ENCODE measurements at places on chromosomes 2 and 18.

DNA sequence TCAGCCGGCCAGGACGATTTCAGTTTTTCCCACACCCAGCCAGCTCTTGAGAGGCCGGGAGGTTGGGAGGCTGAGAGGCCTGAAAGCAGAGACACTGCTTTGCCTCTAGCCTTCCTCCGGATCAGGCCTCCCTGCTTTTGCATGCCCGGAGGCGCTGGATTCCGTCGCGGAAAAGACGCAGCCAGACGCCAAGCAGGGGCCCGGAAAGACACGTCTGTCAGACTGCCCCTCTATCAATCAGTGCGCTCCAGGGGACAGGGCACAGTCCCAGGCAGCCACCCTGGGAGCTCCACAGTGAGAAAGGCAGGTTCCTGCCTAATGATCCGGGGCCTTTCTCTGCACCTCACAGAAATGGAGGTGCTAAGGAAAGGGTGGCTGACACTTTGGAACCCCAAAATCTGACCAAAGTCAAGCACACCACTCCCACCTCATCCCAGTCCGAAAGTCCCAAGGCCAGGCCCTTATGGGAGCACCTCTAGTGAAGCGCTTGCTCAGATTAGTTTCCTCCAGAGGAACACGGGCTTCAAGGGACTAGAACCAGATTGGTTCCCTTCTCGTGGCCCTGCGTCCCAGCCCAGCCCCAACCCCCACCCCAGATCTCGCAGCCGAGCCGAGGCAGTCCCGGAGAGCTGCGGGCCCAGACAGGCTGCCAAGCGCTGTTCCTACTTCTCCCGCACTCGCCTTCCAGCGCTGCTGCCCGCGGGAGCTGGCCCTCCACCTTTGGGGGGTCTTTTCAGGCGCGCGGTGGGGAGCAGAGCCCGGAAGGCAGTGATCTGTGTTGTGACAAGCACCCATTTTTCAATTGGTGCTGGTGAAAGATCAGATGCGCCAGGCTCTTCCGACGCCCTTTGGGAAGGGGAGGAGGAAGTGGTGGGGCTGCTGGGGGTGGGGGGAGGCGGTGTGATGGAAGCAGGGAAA is 5.0 kb downstream of the DLX1 start:
- no peak for DNase-seq

DNA sequence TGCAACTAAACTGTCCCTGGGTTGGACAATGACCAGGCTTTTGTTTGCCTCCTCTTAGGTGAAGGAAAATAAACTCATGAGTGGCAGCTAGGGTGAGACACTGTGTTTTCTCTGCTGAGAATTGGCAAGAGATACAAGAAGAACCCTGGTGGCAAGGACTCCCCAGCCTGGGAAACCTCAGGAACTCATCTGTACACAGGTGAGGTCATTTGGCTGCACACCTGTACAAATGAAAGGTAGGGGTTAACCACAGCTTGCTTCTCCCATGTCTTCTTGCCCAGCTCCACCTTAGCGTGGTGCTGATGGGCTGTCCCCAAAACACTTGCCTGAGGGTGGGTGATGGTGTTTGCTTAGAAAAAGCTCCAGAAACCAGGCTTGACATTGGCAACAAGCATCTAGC is 97.2 kb upstream of the FAM136A start:
- DNase-seq, result no peak

GRCh38 chr2:131044075-131044756 is 49.0 kb downstream of the FAM168B start:
- DNase-seq, result no peak

DNA sequence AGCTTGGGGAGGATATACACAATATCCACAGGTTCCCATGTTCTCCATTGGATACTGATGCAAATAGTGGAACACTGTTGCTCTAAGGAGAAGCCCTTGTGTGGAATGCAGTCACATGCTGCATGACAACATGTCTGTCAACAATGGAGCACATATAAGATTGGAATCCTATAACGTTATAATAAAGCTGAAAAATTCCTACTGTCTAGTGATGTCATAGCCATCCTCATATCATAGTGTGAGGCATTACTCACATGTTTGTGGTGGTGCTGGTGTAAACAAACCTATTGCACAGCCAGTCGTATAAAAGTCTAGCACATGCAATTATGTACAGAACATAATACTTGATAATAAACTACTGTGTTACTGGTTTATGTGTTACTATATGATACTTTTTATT is 394.7 kb downstream of the FBXO15 start:
- DNase-seq, result no peak

DNA sequence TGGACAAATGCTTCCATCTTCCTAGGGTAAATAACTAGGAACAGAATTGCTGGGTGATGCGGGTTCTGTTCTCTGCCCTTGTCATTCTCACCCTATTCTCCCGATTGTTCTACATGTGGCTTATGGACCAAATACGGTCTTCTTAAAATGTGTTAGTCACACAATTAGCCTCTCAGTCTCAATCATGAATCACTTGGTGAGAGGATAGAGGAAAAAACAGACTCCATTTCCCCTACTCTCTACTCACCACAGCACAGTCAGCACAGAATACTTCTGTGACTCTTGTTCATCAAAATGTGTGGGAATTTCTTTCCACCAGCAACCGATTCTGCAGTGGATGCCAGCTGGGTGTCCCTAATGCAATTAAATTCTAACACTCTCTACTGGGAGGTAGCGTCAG is 125.2 kb downstream of the SH3BP4 start:
- DNase-seq, result peak; percentile 31

- no peak for DNase-seq
These were observed 100.7 kb upstream of the TAF1B start for GRCh38 chr2:9742601-9743000.

- DNase-seq, result peak; percentile 98
These were observed 136.3 kb upstream of the SLC39A10 start for GRCh38 chr2:195520671-195521155.

DNA sequence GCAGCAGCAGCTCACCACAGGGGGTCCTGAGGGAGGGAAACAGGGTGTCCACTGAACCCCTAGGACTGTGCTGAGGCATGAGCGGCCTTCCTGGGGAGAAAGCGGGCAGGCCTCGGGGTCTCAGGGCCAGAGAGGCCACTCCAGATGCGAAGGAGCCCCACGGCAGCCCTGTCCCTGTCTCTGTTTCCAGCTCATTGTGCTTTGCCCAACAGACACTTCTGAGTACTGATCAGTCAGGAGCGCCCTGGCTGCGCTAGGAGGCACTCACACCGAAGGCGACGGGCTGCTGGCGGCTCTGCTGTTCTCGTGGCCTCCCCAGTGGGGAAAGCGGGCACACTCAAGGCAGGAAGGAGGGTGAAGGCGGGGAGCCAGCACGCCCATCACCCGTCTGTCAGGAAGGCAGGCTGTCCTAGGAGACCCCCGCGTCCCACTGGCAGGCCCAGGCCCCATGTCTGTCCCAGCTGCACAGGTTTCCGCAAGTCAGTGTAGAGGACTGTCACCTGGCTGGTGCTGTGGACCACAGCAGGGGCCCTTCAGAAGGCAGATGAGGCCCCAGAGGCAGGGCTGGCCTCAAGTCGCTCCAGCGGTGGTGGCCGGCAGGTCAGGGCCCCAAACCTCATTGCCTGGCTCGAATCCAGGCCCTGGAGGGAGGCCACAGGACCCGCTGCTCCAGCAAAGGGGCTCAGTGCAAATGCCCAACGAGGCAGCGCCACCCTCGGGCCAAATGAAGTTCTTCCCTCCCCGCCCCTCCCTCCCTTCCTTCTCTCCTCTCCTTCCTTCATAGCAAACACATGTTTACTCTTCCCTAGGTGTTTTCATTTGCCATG is 6.8 kb downstream of the ESPNL start:
- DNase-seq, result no peak

GRCh38 chr18:62790871-62791772 is 75.8 kb downstream of the PHLPP1 start:
- DNase-seq, result peak; percentile 61

DNA sequence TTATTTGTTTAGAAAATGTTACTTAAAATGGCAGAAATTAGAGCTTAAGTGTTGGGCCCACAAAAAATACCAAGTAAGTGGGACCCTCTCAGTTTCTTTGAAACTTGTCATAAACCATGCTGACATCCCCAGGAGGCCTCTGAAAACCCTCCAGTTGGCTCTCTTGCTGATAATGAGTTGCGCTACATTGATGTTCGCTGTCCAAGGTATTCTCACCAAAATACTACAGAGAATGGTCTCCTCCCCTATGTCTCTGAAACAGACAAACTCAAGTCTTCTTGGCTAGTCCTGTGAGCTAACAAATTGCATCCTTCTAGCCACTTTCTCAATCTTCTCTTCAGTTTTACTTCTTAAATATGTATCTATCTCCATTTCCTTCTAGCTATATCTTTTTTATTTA is 669.4 kb downstream of the IRS1 start:
- peak; percentile 36 for DNase-seq

DNA sequence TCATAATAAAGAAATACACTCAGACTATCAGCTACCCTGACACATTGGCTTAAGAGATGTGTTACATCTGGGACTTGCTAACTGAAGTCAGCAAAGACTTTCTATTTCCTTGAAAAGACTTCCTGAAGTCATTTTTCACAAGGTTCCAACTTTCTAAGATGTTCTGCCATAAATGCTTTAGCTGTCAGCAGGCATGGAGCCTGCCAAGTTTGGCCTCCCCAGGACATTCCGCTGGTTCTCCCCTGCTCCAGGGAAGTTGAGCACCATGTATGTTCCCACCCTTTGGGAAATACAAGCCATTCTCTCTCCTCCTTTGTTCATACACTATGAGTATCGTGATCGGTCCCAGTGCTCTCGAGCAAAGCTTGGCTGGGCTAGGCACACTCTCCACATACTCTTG is 202.7 kb upstream of the CCDC68 start:
- DNase-seq, result peak; percentile 49

DNA sequence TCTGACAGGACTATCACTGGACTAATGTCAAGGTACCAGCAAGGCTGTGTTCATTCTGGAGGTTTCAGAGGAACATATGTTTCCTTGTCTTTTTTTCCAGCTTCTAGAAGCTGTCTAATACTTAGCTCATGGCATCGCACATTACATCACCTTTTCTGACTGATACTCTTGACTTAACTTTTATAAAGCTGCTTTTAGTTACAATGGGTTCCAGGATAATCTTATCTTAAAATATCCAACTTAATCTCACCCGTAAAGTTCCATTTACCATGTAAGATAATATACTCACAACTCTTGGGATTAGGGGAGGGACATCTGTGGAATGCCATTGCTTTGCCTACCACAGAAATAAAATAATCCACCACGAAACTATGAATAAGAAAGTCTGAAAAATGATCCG is 394.2 kb downstream of the CDH19 start:
- DNase-seq, result no peak

GRCh38 chr18:26089293-26090129 is 902 bp downstream of the SS18 start:
- peak; percentile 25 for DNase-seq

DNA sequence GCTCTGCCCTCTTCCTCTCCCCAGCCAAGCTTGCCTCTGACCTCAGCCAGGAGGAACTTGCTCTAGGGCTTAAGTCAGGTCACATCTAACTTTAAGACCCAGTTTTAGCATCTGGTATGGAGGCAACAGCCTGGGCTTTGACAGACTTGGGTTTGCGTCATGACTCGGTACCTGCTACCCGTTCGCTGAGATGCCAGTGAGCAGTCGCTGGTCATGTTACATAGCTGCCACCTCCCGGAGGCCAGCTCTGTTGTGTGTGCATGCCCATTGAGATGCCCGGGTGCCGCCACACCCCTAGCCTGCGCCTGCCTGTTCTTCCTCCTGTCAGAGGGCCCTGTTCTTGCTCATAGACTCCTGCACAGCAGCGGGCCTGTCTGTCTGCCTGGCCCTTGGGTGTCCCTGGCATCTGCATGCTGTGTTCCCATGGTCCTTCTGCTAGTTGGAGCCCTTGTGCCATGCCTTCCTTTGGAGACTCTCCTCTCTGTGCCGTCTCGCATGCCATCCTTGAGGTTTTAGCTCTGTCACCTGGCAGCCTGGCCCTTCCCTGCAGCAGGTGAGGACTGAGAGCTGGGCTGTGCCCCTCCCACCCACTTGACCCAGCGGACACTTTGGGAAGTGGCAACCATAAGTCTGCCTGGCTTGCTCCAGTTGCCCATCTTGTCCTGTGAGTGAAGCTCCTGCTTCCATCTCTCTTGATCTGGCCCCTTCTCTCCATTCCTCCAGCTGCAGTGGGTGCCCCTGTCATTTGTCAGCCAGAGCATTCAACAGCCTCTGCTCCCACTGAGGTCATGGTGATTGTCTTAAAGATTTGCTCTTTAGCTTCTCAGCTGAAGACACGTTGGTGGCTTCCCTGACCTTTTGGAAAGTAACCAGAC is 24.9 kb downstream of the ASAP2 start:
- DNase-seq, result no peak

DNA sequence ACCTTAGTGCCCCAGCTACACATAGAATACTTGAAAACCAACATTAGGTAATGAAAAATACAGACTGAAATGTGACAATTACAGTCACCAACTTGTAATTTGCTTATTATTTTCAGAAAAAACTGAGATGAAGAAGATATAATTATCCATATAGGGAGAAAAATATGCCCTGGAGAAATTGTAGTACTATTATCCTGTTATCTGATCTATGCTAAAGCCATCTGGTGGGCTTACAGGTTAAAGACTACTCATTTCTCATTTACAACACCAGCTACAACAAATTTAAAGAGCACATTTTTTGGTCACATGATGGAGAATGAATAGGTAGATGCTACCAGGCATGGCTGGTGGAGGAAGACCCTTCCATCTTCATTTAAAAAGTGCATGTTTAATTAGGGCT is 79.6 kb upstream of the NYAP2 start:
- DNase-seq, result no peak

DNA sequence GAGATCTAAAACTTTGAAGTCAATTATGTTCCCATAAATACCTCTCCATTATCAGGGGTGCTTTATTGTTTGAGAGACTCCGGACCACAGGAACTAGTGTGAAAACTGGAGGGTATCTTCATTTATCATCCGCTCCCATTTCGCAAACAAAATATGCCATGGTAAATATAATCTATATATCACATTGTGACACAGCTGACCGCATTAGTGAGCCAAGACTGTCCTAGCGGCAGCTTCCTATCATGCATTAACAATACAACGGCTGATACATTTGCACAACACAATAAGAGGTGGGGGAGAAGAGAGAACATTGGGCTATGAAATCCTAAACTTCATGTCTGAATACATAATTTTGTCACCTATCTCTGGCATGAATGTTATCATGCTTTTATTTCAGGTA is 29.5 kb downstream of the BCL11A start:
- DNase-seq, result no peak

- DNase-seq, result no peak
These were observed 37.6 kb downstream of the UNC80 start for GRCh38 chr2:209809256-209809655.

DNA sequence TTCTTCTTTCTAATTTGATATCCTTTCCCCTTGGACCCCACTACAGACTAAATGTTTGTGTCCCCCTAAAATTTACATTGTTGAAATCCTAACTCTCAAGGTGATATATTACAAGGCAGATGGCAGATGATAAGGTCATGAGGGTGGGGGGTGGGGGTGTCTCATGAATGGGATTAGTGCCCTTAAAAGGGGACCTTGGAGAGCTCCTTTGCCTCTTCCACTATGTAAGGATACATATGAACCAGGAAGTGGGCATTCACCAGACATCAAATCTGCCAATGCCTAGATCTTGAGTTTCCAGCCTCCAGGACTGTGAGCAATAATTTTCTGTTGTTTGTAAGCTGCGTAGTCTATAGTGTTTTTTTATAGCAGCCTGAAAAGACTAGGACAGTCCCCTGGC is 89.1 kb downstream of the PLA2R1 start:
- DNase-seq, result no peak

Measured in fibroblast of upper back skin (primary cell).